ENCODE measurements at places on chromosomes 16 and 17.
A peak's percentile ranks its signal among the peaks of the same experiment; 100 is the strongest.

GRCh38 chr17:56317351-56318208, 164.3 kb downstream of the ANKFN1 start:
- DNase-seq = no peak

DNA sequence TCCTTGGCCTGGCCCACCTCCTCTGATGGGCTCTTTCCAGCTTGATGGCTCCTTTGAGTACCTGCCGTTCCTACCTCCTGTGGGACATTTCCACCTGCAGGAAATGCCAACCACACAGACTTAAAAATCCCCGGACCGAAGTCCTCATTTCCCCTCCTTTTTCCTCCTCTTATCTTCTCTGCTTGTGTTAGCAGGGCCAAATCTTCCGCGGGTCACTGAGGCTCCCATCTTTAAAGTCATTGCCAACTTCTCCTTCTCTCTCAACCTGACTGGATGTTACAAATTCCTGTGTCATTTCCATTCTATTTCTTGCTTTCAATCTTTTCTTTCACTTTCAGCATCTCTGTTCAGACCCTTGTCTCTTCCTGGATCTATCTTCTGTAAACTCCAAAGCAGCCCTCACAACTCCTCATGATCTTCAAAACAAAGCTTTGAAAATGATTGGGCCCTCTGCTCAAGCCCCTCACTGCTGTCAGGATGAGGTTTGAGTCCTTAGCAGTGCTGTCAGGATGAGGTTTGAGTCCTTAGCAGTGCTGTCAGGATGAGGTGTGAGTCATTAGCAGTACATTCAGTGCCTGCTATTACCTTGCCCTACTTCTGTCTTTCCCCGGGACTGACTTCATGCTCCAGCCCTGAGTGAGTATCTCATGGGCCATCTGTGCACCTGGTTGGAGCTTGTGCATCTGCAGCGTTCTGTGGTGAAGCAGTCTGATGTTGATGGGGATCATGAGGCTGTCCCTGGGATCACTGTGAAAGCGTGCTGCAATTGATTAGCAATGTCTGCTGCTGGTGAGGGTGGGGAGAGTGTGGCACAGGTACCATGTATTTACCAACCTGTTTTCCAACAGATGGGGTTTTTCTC, 100.1 kb downstream of the IRF8 start:
- DNase-seq = no peak

- DNase-seq = no peak
Observed at GRCh38 chr17:19904924-19905323, 37.2 kb upstream of the ULK2 start.

DNA sequence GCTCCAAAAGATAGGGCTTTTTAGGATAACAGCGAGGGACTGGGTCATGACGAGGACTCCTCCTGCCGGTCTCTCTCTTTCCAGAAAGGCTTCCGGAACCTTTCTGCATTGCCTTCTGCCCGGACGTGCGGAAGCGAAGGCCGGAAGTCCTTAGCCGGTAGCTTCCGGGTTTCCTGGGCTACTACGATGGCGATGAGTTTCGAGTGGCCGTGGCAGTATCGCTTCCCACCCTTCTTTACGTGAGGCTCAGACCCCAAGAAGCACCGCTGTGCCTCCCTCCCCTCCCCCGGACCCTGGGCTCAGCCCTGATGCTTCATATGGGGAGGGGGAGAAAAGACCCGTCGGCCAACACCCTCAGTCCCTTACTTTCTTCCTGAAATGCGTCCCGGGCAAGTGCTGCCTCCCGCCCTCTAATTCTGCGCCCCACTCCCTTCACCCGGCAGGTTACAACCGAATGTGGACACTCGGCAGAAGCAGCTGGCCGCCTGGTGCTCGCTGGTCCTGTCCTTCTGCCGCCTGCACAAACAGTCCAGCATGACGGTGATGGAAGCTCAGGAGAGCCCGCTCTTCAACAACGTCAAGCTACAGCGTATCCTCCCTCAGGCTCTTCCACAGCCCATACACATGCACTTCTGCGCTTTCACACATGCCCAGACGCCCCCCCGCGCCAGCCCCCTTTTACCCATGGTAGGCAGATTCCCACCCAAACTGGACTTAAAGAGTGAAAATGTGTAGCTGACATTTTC, at the start of gene VPS25:
VPS25 (plus strand) TSS at position 160 of the 746 bp plus-strand sequence; CDS start at position 187, 27 bp downstream.
- DNase-seq = peak; percentile 83

DNA sequence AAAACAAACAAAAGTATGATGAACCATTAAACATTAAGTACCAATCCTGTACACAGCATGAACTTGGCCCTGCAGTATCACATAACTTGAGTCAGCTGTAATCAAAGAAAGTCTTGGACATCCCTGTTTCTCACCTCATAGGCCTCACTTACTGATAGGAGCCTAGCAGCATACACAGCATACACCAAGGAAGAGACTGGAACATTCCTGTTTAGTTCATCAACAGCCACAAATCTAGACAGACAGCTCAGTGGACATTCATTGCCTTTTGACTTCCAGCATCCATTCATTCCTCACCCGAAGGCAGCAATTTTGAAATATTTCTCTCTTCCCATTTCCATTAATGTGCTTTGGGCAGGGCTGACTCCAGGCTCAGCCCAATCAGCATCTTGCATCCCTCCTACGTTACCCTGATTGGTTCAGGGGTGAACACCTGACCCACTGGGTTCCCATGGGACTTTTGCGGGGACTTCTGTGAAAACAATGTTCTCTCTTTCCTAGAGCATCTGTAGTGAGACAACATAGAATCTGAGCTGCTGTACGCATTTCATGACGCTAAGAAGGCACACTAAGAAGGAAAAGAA, 336.7 kb upstream of the ZFHX3 start:
- no peak for DNase-seq

- DNase-seq = peak; percentile 87
Observed at GRCh38 chr17:2029911-2030778, at the start of gene DPH1. Gene DPH1, plus strand, starts transcription at chr17:2030153. Its CDS starts 17 bp downstream, at chr17:2030170.

GRCh38 chr17:73703192-73703591, 58.9 kb upstream of the SDK2 start:
- DNase-seq = no peak
